ENCODE measurements at places on chromosomes 3 and 15.
A peak's percentile ranks its signal among the peaks of the same experiment; 100 is the strongest.

DNA sequence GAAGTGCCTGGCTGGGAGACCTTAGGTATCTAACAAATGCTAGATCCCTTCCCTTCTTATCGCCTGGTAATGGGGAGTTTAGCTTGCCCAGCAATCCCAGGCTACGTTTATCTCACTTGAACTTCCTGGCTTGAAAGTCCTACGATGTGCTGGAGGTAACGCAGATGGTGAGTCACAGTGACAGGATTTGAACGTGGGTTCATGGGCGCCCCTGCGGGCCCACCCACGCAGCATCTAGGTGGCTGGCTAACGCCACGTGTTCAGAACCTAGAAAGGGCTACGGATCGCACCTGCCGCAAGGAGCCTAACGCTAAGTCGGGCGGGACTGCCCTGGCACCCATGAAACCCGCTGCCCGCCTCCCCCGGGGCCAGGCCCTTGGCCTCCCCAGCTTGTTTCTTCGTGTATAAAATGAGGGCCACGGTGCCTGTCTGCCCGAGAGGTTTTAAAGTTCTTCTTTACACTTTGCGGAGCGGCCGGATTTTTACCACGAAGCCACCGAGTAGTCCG is 600 bp upstream of the USP3 start:
- DNase-seq: peak; percentile 87

- no peak for DNase-seq
These were observed 199.2 kb upstream of the TMC3 start for GRCh38 chr15:81573098-81573746.

DNA sequence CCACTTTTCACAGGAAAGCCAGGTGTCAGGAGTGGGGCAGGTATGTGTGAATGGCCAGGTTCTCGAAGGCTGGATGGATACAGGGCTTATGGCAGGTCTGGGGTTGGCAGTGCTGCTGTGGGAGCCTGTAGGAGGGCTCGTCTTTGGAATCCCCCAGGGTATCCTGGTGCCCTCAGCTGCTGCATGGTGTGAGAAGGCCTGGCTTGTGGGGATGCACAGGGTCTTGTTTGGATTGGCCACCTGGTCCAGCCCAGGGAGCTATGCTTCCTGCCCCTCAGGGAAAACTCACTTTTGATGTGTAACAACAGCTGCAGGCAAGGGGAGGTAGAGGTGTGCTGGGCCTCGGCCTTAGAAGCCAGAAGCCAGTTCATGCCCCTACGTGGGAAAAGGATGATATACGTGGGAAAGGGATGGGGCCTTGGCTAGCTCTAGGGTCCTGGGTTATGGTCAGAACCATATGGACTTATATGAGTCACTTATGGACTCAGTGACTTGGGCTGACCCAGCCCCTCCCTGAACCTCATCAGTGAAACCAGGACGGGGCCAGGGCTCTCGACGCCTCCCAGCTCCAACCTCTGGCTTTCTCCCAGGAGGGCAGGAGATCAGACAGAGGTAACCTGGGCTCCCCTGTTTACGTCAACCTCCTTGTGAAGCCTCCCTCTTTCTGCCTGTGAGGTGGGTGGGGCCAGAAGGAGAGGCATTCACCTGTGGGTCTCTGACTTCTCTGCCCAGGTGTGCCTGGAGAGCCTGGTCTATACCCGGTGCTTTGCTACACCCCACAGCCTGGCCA is 37.8 kb upstream of the CSPG4 start:
- DNase-seq: no peak

DNA sequence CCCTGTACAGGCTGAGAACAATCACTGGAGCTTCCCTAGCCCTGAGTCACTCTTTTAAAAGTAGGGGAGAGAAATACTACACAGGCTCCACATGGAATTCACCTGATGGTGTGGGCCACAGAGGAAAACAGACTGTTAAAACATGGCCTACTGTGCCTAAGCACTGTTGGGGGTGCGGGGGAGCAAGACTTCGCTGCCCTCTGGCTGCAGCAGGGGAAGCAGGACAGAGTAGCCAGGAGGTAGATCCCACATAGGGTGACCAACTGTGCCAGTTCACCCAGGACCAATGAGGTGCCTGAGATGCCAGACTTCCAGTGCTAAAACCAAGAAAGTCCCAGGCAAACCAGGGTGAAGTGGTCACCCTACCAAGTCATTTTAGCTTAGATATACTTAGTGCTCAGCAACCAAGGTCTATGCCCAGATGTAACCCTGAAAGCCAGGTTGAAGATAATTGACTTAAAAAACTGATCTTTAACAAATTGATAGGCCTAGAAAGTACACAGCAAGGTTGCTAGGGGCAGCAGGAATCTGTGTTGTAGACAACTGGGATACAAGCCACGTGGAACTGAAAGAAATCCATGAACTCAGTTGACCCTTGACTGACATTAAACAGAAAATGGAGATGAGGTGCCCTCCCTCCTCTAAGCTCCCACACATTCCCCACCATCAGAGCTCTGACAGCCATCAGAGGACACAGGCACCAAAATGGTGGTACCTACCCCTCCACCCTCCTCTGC is 344.2 kb upstream of the PPP2R3A start:
- no peak for DNase-seq

DNA sequence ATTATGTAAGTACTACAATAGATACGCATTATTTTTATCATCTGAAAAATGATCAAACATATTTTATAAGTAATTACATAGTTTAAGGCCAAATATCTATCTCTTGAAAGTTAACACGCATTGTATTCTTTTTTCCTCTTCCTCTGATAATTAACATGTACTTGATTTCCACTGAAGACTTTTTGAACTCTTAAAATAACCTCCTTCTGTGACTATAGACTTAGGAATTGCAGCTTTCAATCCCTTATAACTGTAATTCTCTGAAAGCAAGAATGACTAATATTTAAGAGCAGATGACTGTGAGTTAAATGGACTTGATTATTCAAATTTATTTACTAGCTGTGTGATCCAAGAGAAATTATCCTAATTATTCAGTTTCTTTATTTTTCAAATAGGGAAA is 730.6 kb upstream of the NECTIN3 start:
- peak; percentile 73 for DNase-seq

- peak; percentile 48 for DNase-seq
These were observed 59.5 kb upstream of the TNFSF10 start for GRCh38 chr3:172582712-172583111.

DNA sequence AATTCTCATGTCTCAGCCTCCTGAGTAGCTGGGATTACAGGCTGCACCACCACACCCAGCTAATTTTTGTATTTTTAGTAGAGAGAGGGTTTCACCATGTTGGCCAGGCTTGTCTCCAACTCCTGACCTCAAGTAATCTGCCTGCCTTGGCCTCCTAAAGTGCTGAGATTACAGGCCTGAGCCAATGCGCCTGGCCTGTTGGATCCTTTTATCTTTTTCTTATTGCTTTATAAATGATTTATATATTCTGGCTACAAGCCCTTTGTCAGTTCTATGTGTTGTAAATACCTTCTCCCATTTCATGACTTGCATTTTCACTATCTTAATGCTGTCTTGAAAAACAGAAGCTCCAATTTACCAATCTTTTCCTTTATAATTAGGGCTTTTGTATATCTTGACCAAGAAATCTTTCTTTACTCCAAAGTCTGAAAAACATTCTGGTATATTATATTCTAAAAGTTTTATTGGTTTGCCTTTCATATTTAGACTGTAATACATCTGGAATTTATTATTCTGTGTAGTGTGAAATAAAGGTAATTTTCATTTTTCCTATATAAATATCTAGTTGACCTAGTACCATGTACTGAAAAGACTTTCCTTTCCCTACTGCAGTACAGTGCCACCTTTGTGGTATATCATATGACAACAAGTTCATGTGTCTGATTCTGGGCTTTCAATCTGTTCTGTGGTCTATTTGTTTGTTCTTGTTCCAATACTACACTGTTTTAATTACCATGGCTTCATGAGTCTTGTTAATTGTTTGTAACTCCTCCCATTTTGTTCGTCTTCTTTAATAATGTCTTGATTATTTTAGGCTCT is 52.9 kb upstream of the RNU6-1 start:
- no peak for DNase-seq

DNA sequence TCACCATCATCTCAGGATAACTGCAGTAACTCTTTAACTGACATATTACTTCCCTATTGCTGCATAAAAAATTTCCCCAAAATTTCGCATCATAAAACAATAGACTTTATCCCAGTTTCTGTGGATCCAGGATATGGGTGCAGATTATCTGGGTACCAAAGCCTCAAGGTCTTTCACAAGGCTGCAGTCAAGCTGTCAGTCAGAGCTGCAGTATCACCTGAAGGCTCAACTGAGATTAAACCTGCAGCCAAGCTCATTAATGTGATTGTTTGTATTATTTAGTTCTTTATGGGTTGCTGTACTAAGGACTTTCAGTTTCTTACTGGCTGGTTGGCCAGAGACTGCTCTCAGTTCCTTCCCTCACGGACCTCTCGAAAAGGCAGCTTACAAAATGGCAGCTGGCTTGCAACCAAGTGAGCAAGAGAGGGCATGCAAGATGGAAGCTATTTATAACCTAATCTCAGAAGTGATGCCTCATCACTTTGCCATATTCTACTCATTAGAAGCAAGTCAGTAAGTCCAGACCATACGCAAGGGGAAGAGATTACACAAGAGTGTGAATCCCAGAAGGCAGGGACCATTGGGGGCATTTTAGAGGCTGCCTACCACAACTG is 54.9 kb downstream of the DCUN1D1 start:
- DNase-seq: no peak

- DNase-seq: no peak
These were observed 4.8 kb upstream of the MECOM start for GRCh38 chr3:169668072-169668956.

- no peak for DNase-seq
These were observed 229.5 kb downstream of the SHQ1 start for GRCh38 chr3:72618739-72619138.

GRCh38 chr3:129417326-129417725 is 11.1 kb downstream of the EFCAB12 start:
- peak; percentile 38 for DNase-seq

- DNase-seq: no peak
These were observed 66.3 kb downstream of the FHIT start for GRCh38 chr3:61184956-61185355.

- no peak for DNase-seq
These were observed 31.8 kb upstream of the CTSH start for GRCh38 chr15:78976691-78977090.

- DNase-seq: no peak
These were observed 66.7 kb downstream of the GRIP2 start for GRCh38 chr3:14473411-14473891.

DNA sequence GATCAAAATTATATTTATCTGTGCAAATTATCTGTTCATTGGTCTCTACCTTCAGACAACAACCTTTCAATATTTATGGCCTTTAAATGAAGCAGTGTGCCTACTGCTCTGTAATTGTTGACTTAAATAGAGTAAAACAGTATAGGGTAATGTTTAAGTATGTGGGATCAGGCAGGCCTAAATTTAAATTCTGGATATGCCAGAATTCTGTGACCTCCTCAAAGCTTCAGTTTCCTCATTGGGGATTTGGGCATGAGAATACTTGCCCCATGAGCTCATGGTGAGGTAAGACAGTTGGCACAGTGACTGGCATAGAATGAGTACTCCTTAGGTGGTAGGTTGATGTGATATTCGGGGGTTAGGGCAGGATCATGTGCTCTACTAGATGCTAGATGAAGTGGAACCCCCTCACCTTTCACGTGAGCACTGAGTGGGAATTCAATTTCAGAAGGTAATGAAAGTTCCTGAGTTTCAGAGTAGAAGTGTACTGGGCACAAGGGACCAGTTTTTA is 14.9 kb downstream of the ARL8B start:
- no peak for DNase-seq

- no peak for DNase-seq
These were observed 135.3 kb downstream of the FEZF2 start for GRCh38 chr3:62238003-62238402.

DNA sequence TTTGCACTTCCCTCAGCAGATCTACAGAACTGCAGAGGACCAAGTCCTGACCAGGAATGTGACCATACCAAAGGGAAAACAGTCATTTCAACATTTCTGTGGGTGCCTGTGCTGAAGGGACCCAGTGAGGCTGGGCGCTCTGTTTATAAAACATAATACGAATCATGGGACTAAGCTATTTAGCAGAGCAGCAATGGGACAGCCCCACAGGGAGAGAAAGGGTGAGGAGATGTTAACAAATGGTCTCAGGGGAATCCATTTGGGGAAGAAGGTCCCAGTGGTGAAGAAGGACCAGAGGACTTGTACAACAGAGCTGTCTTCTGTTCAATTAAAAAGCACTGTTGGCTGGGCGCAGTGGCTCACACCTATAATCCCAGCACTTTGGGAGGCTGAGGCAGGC is 1025.4 kb downstream of the FHIT start:
- DNase-seq: no peak

- DNase-seq: no peak
These were observed 163.9 kb downstream of the RPLP1 start for GRCh38 chr15:69616558-69616957.

GRCh38 chr3:98531622-98532274 is at the start of gene GPR15:
GPR15 (plus strand) TSS chr3:98531978; CDS start chr3:98532034, 56 bp downstream.
- DNase-seq: no peak

- DNase-seq: no peak
These were observed 135.0 kb upstream of the ONECUT1 start for GRCh38 chr15:52925130-52925529.

GRCh38 chr3:58470363-58471024 is 21.4 kb upstream of the KCTD6 start:
- DNase-seq: no peak

GRCh38 chr3:48561045-48561736 is 2.4 kb downstream of the UCN2 start:
- DNase-seq: peak; percentile 59

GRCh38 chr3:103953796-103954195 is 1412.9 kb upstream of the ALCAM start:
- DNase-seq: no peak

DNA sequence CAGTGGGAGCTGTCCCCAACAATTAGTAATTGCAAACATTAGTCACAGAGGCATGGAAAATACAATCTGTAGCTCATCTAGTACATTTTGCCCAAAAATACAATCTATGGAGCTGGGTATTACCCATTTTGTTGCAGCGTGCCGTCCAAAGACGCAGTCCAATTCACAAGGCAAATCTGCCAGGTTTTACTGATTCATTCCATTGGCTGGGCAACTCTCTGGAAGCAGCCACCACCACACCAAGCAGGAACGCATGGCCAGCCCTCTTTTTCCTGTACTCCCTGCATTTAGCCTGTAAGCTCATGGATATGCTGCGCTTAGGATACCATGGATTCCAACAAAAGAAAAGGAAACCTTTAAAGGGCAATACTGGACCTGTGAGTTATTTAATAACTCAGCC is 60.5 kb upstream of the ARRDC4 start:
- DNase-seq: no peak

DNA sequence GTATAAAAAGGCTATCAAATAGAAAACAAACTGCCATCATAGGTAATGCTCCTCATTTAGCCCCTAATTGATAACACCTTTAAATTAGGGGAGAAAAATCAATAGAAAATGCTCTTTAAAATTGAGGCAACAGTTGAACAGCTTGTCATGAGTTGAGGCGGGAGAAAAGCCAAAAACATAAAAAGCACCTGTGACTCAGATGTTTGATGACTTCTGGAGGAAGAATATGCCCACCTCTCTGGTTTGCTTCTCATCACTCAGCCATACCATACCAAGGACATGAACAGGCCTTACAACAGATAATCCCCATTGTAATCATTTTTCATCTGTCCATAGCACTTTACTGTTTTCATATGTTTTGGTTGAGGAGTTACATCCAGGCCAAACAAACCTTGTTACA is 246.0 kb downstream of the MYRIP start:
- DNase-seq: no peak

GRCh38 chr3:149971403-149972075 is 844 bp upstream of the PFN2 start:
- peak; percentile 77 for DNase-seq

Data from HCEC 1CT (cell line).